Fibroblast of mammary gland (primary cell): ENCODE measurements at places on chromosomes 5 and 9.

DNA sequence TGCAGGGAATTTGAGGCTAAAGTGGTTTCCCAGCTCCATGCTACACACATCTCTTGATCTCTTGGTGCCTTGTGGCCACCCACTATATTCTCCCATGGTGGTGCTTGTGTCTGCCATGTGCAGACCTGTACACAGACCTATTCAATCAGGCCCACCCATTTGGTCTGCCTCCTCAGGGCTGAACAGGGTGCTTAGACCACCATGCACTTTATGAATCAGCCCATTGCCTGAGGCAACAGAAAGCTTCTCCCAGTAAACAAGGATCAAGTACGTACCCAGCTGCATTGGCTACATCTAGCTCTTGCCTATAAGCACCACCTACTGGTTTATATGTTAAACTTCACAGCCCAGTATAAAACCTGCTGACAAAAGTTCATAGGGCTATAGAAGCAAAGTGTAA, 664.3 kb upstream of the EDIL3 start:
- peak; percentile 37 for DNase-seq

DNA sequence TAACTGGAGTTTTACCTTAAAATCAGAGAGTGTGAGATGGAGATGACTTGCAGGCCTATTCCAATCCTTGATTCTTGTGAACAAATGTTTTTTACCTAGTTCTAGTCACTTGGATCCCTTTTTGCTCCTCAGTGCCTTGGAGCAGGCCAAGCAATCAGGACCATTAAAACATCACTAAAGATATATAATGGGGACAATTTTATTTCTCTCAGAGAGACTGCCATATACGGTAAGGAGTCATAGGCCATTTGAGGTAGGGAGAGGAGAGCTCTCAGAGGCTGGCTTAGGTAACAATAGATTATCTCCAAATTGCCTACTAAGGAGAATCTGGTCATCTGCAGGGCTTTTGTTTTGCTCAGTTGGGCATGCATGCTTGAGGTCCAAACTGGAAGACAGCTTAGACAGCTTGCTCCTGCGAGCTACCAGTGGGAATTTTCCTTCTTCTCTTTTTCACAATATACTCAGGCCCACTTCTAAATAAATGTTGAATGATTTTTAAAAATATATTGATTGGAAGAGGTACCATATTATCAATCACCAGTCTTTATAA, 44.0 kb downstream of the FREM1 start:
- no peak for DNase-seq

GRCh38 chr5:32325062-32325461, 12.3 kb upstream of the MTMR12 start:
- no peak for DNase-seq

GRCh38 chr5:67404256-67405100, 207.9 kb upstream of the CD180 start:
- peak; percentile 72 for DNase-seq

- peak; percentile 35 for DNase-seq
Measured at GRCh38 chr5:14081791-14082190, 61.4 kb upstream of the TRIO start.

GRCh38 chr5:90621848-90622247, 63.3 kb downstream of the ADGRV1 start:
- no peak for DNase-seq

DNA sequence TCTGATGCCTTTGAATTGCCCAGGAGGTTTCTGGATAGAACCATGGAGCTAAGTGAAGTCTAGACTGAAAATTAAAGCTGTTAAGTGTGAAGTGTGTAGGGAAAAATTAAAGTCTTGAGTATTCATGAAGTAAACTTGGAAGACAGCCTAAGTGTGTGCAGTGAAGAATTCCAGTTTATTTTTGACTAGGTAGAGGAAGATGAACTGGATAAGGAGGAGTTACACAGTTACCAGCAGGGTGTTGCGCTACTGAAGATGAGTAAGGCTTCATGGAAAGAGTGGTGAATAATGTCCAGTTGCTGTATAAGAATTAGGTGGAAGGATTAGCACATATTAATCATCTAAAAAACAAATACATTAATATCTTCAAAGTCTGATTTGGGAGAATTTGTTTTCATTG, 5.7 kb upstream of the CHD1 start:
- DNase-seq: peak; percentile 63

- peak; percentile 5 for DNase-seq
Measured at GRCh38 chr5:108876451-108876850, 128.8 kb downstream of the FER start.

- no peak for DNase-seq
Measured at GRCh38 chr9:138010861-138011260, 133.3 kb downstream of the CACNA1B start.

GRCh38 chr9:99433555-99433954, 211.5 kb downstream of the SEC61B start:
- peak; percentile 88 for DNase-seq

GRCh38 chr9:91178281-91179236, 183.2 kb downstream of the AUH start:
- DNase-seq: no peak

DNA sequence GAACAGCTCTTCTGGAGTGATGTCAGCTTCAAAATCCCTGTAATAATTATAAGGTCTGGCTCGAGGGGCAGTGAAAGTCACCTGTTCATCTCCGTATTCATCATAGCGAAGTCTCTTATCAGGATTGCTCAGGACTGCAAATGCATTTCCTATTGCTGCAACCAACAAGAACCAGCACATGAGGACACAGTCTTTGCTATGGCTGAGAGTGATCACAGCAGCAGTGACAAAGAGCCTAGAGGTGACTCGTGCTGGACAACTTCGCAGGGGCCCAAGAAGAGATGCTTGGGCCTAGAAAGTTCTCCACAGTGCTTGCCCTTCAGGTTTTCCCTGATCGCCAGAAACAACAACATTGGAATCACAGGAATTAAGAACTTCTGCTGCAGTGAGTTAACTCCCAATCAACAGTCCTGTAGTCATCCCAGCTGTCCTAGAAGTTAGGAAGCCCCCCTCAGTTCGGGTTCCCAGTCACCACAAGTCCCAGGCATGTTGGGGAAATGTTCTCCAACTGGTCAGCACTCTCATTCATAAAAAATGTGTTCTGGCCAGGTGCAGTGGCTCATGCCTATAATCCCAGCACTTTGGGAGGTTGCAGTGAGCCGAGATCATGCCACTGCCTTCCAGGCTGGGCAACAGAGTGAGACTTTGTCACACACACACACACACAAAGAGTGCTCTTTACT, 13.0 kb downstream of the DNAJC18 start:
- no peak for DNase-seq

- DNase-seq: no peak
Measured at GRCh38 chr5:51388488-51389287, 5.4 kb downstream of the ISL1 start.

DNA sequence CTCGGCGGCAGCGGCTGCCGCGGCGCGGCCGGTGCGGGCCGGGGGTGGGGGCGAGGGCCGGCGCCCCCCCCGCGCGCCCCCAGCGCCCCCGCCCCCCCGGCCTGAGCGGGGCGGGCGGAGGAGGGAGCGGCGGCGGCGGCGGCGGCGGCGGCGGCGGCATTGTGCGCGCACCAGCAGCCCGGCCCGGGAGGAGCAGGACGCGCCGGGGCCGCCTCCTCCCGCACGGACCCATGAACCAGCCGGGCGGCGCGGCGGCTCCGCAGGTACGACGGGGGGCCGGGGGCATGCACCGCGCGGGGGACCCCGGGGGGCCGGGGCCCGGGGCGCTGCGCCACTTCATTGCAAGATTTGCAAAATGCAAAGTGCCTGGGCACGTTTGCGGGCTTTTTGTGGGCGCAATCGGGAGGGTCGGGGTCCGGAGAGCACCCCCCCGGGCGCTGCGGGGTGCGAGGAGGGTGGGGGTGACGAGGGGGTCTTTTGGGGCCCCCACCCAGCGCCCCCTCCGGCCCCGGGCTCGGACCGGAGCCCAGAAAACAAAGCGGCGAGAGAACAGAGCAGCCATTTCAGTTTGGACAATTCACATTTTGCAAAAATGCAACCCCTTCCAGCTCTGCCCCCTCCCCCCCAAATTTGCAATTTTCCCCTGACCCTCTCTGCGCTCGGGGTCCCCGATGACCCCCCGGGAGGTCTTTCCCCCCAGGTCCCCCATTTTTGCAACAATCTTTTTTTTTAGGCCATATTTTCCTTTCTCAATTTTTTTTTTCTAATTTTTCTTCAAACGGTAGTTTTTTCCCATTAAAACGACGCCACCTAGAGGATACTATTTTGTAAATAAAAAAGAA, at the start of gene ZNF618:
Gene ZNF618 (plus strand): TSS at position 159 of the 842 bp plus-strand sequence. CDS start 72 bp downstream, at position 231.
- no peak for DNase-seq

GRCh38 chr5:135980620-135981019, 25.8 kb upstream of the LECT2 start:
- DNase-seq: peak; percentile 21

DNA sequence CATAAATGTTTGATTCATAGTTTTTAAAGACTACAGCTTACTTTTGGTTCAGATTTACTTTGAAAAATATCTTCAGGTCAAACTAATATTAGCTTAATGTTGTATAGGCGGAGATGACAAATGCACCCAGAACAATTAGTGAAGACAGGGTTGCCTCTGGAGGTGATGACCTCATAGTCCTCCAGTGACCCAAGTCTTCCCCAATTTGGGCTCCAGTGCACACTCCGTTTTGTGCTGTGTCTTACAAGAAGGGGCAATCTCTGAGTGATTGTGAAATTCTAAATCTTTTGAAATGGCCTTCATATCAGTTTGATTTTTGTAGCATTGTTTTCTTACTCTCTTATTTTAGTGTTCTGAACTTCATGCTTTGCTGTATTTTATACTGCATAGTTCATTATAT, 57.6 kb downstream of the DENND4C start:
- no peak for DNase-seq

DNA sequence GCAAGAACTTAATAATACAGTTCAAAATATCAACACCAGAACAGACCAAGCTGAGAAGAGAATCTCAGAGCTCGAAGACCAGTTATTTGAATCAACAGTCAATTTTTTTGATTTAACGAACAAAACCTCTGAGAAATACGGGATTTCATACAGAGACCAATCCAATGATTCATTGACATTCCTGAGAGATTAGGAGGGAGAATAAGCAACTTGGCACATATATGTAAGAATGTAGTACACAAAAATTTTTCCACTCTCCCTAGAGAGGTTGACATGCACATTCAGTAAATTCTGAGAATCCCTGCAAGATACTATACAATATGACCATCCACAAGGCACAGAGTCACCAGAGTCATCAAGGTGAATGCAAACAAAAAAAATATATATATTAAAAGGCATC, 1577.3 kb upstream of the C9orf72 start:
- DNase-seq: peak; percentile 26

- no peak for DNase-seq
Measured at GRCh38 chr9:33229359-33230114, 10.4 kb upstream of the SPINK4 start.

DNA sequence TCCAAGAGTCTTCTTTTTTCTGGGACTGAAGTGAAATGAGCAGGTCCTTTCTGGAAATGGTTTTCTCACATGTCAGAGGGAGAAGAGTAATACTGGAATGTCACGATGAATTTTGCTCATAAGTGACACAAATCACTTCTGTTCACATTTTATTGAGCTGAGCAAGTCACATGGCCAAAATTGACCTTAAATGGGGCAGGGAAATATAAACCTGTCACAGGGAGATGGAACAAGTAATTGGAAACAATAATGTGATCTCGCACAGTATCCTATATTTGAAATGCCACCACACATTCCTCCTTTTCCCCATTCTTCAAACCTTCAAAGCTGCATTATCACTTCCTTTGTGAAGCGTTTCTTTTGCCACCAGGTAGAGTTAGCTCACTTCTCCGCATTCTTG, 25.2 kb upstream of the LIFR start:
- DNase-seq: no peak

- no peak for DNase-seq
Measured at GRCh38 chr9:4838189-4838546, 45.4 kb downstream of the RCL1 start.

DNA sequence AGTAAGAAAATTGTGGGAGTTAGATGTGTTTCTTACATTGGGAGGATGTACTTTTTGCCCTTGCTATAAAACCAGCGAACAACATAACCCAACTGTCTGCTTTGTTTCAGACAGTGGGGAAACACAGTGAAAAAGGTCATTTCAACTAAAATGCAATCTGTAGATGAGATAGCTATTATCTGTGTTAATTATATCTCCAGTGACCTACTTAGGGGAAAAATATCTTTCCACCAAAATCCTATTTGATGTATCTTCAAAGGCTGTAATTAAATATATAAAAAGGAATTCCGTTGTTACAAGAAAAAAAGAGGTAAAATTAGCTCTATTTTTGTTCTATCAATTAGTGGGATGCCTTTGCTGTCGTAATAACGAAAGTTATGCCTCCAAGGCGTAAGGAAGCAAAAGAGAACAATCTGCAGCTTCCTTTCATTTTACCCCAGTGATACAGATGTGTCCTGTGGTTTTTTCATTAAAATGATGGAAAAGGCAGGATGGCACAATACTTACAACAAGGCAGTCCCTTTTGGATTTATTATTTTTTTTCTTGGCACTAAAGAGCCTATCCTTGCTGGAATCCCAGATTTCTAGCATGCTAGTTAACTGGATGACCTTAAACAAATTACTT, 100.9 kb downstream of the GNA14 start:
- DNase-seq: no peak

- peak; percentile 49 for DNase-seq
Measured at GRCh38 chr9:89606624-89607311, 2.0 kb downstream of the GADD45G start.

- no peak for DNase-seq
Measured at GRCh38 chr9:120652934-120653333, 61.3 kb downstream of the MEGF9 start.

- no peak for DNase-seq
Measured at GRCh38 chr5:137275083-137275482, 224.0 kb downstream of the SPOCK1 start.

DNA sequence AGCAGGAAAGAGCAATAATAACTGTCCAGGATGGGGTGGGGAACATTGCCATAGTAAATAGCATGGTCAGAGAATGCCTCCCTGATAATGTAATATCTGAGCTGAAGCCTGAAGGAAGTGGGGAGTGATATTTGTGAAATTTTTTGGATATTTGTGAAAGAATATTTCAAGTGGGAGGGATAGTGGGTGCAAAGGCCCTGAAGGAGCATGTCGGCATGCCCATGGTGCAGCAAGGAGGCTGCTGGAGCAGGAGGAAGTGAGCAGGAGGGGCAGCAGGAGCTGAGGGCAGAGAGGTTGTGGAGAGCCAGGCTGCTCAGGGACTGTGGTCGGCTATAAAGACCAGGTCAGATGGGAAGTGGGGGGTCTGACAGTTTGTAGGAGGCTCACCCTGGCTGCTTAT, 21.1 kb upstream of the PDE8B start:
- DNase-seq: no peak

DNA sequence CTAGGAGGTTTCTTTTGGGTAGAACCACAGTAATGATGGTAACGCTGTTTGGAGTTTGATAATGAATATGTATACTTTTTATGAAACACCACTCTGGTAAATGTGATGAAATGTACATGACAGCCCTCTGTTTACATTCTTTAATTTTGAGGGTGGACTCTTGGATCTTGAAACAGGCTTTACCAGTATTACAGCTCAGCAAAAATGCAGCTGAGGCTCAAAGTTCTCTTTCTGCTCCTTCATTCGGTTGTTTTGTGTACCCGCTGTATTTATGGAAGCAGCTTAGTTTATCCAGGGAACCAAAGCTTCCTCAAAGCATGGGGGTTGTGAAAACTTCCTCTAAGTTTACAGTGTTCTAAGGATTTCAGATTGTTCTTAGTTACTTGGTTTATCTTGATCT, 11.1 kb downstream of the GAPVD1 start:
- DNase-seq: no peak

GRCh38 chr5:148817606-148818005, 8.8 kb upstream of the ADRB2 start:
- DNase-seq: no peak

- DNase-seq: no peak
Measured at GRCh38 chr5:124701016-124701415, 45.4 kb downstream of the ZNF608 start.

- DNase-seq: peak; percentile 86
Measured at GRCh38 chr5:143002459-143003327, 232.5 kb downstream of the ARHGAP26 start.
